ENCODE measurements at places on chromosomes 6 and 20. TPM values are rescaled to one million over a fixed set of nuclear protein-coding genes. Genes with fewer than 3 reads are reported as not detected.

- no peak for DNase-seq
Measured at GRCh38 chr20:35271073-35271882, 6.6 kb downstream of the MMP24OS start.

DNA sequence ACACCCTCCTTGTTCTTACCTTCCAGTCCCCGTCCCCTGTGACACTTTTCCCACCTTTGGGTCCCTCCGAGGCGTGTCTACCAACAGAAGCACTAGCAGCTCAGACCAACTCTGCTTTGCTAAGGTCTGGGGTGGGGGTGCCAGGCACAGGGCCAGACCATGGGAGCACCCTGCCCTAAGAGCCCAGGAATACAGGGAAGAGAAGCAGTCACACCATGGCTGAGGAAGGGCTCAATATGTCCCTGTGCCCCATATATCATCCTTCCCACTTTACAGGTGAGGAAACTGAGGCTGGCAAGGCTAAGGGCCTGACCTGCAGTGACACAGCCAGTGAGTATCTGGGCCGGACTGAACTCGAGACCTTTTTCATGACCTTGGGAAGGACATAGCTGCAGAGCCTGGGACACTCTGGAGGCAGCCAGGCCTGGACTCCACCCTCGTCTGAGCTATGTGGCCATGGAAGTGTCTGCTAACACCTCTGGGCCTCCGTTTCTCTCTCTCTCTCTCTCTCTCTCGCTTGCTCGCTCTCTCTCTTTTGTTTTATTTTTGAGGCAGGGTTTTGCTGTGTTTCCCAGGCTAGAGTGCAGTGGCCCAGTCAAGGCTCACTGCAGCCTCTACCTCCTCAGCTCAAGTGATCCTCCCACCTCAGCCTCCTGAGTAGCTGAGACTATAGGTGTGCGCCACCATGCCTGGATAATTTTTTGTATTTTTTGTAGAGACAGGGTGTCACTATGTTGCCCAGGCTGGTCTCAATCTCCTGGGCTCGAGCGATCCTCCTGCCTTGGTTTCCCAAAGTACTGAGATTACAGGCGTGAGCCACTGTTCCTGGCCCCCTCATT, 156.7 kb downstream of the GRM4 start:
- DNase-seq = no peak

The NSFL1C gene
- 30.4 TPM for total RNA-seq

- DNase-seq = no peak
Measured at GRCh38 chr6:8780653-8781052, 345.3 kb upstream of the SLC35B3 start.

- no peak for DNase-seq
Measured at GRCh38 chr20:45342855-45343531, 5.2 kb downstream of the SDC4 start.

DNA sequence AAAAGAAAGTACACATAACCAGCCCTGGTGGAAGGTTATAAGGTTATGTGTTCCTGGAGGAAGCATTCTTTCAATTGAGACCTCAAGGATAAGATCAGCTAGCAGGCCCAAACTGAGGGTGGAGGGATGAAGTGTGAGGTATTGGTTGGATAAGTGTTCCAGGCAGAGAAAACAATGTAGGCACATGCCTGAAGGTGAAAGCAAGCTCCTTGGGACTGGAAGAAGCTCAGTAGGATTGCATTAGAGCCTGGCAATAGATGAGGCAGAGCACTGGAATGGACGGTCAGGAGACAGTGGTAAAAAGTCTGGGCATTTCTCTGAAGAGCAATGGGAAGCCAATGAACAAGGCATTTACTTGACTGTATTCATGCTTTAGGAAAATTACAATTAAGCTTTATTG, 89.9 kb upstream of the SHLD1 start:
- no peak for DNase-seq

GRCh38 chr6:45072673-45073072, 255.5 kb upstream of the RUNX2 start:
- DNase-seq = no peak

The LINC00237 gene
- 0.45 TPM for total RNA-seq

DNA sequence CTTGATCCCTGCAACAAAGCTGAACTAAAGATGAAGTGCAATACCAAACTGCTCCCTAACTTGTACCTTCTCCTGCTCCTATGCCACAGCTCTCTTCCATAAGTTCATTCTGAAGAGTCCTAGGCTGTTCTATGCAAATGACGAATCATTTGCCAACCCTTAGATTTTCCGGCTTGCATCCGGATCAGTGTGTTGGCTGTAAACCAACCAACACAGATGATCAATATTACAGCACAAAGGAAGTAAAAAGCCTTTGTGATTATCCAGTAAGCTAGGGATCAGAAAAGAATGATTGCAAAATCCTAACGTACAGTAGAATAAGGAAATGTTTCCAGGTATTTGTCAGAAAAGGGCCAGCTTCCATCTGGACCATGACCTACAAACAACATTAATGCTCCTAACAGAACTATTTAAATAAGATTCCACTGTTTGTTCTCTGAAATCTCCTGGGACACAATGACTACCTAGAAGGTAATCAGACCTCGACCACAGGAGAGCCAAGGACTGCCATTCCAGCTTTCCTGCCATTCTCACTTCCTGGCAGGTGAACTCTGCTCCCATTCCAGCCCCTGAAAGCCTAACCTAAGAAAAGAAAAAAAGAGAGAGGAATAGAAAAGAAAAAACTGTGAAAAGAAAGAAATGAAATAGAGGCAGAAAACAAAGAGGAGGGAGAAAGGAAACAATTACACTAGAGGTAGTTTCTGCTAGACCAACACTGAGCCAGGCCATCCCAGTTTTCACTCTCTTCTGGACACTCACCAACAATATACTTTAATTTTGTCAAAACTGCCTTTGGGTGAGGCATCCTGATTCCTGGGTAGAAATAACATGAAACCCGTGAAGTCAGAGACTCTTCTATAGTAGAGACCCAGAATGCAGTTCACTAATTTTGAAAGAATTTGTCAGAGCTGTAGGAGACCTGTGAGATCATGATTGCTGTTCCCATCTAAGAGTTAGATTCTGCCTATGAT, 19.7 kb downstream of the GMDS start:
- DNase-seq = no peak

The THEMIS gene
- total RNA-seq = 0.09 TPM

GRCh38 chr6:68086199-68086598, 548.9 kb upstream of the ADGRB3 start:
- DNase-seq = no peak

The KCNQ5 gene
- 4.1 TPM for total RNA-seq

The POM121L2 gene
- total RNA-seq = not detected

- no peak for DNase-seq
Measured at GRCh38 chr6:34179106-34179720, 33.3 kb upstream of the GRM4 start.

DNA sequence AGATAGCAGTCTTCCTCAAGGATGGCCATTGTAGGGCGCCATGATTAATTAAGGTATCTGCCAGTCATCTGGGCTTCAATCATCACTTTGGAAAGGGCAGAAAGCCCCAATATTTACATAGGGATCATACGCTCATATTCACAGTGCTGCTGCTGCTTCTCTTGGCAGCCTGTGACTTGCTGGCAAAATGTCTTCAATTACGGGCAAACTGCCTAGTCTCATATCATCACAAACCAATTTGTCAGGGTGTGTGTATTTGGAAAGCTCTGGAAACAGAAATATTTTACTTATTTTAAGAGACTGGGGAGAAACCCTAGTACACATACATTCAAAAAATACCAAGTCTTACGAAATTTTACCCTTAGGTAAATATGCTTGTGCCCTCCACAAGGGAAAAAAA, 77.6 kb downstream of the SAMD5 start:
- peak; percentile 20 for DNase-seq

DNA sequence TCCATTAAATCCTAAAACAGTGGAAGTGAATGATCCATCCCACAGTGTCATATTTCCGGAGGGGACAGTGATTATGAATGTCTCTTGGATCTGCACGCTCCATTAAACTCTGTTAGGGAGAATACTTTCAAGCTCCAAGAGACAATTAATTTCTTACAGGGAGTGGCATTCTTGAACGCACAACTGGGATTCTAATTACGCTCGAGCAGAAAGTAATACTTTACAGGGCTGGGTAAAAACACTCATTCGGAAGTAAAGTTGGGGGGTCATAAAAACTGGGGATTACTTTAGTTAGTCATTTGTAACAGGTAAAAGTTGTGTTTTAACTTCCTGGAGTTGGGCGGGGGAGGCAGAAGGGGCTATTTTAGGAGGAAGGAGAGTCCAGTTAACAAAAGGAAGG, 151.8 kb downstream of the ZFP64 start:
- no peak for DNase-seq

GRCh38 chr6:89098461-89098860, 17.9 kb downstream of the PNRC1 start:
- DNase-seq = no peak

DNA sequence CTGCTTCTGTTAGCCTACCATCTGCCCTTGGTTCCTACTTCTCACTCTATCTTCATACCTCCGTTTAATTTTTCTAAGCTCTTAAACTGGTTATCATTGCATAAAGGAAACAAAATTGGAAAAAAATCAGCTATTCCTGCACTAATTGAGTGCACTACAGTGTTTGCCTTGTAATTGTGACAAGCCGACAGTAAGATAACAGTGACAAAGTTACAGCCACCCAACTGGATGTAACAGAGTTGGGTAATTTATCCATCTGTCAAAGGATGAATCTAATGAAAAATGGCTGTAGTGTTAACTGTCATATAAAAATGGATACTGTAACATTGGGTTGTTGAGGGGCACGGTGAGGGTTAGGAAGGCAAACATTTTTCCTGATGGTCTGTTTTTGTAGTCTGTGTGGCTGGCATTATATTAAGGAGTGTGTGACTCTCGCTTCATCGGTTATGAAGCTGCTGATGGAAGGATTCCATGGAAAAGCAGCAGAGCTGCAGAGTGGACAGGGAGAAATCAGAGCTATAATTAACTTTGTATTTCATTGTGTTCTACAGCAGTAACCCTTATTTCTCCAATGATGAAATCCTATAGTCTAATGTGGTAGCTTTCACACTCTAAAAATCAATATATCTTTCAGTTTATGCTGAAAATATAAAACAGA, 12.7 kb downstream of the PBOV1 start:
- DNase-seq = peak; percentile 66

DNA sequence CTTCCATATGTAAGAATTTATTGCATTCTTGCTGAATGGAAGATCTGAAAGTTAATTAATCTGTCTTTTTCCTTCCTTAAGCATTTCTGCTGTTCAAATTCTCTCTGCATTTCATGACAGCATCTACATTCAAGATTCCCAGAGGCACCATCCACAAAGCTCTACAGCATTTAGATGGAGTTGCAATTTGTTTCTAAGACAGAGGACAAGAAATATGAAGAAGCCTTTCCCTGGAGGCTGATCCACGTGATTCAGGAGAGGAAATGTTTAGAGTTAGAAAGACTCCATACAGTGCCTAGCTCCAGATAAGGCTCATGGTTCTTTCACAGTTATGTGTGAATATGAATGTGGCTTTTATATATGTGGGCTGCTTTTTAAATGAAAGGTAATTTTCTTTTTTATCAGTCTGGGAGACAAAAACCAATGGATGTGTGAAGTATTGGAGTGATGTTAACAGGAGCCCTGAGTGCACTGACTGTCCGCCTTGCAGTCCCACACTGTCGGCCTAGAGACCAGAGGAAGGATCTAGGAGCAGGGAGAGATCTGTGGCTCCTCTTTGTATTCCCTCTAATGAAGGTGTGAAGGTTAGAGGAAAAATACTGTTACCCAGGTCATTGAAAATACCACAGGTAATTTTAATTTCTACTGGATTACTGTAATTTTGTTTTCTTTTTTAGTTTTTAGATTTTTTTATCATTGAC, 686.6 kb upstream of the GJE1 start:
- no peak for DNase-seq

DNA sequence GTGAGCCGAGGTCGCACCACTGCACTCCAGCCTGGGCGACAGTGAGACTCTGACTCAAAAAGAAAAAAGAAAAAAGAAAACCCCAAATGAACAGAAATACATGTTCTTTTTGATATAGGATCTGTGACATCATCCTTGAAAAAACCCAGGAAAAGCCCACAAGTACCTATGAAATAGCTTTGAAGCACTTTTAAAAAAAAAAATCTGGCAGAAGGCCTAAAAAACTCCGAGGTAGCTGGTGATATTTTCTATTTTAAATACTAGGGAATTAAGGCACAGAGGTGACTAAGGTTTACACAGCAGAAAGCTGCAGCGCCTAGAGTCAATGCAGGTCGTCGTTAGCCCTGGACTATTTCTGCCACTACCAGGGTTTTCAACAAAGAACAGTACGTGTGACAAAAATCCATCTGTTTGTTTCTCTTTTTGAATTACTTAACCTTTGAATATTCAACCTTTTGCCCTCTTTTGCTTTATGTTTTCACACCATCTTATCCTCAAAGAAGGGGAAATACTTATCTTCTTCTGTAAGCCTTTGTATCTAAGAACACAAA, 39.4 kb upstream of the EEF1A1 start:
- DNase-seq = no peak

GRCh38 chr6:151014404-151015100, 149.1 kb downstream of the MTHFD1L start:
- peak; percentile 82 for DNase-seq

The POU3F2 gene
- 27.4 TPM for total RNA-seq

The IL17F gene
- not detected for total RNA-seq

- peak; percentile 48 for DNase-seq
Measured at GRCh38 chr6:157200611-157201010, 122.7 kb downstream of the TMEM242 start.

- DNase-seq = peak; percentile 45
Measured at GRCh38 chr20:58891718-58892140, 39.2 kb downstream of the GNAS start.

The SLC13A3 gene
- total RNA-seq = 9.8 TPM

- DNase-seq = no peak
Measured at GRCh38 chr20:44691424-44692423, 23.4 kb upstream of the CCN5 start.

GRCh38 chr6:28240471-28240870, 11.6 kb downstream of the ZKSCAN4 start:
- no peak for DNase-seq

The TREML2 gene
- 0.09 TPM for total RNA-seq

DNA sequence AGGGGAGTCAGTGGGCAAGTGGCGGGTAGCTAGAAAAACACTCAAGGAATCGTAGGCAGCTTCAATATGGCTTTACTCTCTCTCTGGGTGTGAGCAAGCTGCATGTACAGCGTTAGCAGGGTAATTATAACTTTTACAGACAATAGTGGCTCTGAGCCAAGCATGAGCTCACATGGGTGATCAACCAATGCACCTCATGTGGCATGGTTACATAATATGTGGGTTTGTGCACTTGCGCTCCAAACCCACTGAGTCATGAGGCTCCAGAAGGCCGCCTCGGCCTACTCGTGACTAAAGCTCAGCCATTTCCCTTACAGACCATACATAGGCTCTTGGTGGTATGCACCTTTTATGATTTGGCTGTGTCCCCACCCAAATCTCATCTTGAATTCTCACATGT, 78.4 kb upstream of the FBXL4 start:
- DNase-seq = no peak

GRCh38 chr6:158958504-158959386, 41.3 kb downstream of the RSPH3 start:
- no peak for DNase-seq

- DNase-seq = no peak
Measured at GRCh38 chr6:160027931-160028330, 59.0 kb downstream of the IGF2R start.

The OR2H1 gene
- not detected for total RNA-seq
